H9 (cell line): ENCODE measurements at places on chromosomes 2 and 18. TPM values are rescaled to one million over a fixed set of nuclear protein-coding genes. Genes with fewer than 3 reads are reported as not detected.

GRCh38 chr2:183284606-183285005, 160.4 kb downstream of the NUP35 start:
- DNase-seq, result no peak

Gene CDH20
- not detected in 2 replicates for total RNA-seq

DNA sequence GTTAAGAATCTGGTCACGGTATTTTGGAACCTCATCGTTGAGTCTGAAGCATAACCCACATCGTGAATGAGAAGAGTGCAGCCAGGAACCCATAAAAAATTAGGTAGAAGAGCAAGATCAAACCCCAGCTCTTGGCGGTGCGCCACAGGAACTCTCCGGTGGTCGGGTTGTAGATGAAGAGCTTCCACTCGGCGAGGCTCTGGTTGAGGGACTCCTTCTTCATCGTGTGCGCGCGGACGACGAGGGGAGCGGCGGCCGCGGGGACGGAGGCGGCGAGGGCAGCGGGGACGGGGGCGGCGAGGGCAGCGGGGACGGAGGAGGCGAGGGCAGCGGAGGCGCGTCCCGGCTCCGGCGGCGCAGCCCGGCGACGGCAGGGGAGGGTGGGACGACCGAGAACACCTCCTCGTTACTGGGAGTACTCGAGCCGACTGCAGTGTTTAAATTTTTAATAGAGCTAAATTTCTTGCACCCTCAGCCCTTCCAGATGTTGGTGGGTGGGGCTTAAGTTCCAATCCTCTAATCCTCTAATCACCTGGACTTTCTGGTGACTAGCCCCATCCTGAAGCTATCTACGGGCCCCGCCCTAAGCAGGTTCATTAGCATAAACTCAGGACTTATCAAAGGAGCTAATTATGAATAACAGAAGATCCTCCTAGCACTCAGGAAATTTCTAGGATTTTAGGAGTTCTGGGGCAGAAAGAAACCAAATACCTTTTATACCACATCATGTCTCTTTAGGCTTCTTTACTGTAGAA, 20.4 kb upstream of the PAPOLG start:
- DNase-seq, result peak; percentile 69

DNA sequence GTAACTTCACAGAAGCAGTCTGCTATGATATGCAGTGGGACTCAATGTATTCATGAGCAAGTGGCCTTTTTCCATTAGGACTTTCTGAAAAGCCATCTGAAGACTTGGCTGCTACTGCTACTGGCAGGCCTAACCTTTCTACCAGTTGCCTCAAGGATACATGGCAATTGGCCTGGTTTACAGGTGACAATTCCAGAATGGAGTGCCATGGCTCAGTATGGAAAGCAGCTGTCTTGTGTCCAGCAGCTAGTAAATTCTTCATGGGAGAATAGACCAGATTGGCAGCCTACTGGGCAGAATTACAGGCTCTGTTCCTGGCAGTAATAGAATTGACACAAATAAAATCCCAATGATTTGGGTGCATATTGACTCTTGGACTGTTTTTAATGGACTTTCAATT, 12.6 kb upstream of the TMX3 start:
- no peak for DNase-seq

Gene CCDC142
- total RNA-seq, result 21.5 and 21.6 TPM in 2 replicates

DNA sequence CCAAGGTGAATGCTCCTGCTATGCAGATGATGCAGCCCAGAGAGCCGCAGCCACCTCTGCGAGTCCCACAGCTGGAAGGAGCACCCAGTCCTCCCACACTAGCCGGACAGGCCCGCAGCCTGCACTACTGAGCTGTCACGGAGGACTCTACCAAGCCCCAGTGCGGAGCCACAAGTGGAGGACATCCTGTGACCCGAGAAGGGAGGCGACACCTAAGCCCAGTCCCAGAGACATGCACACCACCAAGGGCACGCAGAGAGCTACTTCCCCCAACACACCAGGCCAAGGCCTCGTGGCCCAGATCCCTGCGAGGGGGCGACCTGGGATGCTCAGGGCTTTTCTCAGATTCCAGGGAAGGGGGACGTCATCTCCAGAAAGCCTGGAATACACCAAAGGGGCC, 12.9 kb downstream of the HS1BP3 start:
- no peak for DNase-seq

Gene ARHGAP28
- total RNA-seq, result 7.9 and 9.2 TPM in 2 replicates

Gene RAB3GAP1
- total RNA-seq, result 31.4 and 32.0 TPM in 2 replicates

Gene KCNF1
- total RNA-seq, result 3.2 and 4.8 TPM in 2 replicates

Gene GDF7
- total RNA-seq, result 0.04 TPM in 1 of 2 replicates, not detected in the other

Gene FABP1
- not detected in 2 replicates for total RNA-seq

DNA sequence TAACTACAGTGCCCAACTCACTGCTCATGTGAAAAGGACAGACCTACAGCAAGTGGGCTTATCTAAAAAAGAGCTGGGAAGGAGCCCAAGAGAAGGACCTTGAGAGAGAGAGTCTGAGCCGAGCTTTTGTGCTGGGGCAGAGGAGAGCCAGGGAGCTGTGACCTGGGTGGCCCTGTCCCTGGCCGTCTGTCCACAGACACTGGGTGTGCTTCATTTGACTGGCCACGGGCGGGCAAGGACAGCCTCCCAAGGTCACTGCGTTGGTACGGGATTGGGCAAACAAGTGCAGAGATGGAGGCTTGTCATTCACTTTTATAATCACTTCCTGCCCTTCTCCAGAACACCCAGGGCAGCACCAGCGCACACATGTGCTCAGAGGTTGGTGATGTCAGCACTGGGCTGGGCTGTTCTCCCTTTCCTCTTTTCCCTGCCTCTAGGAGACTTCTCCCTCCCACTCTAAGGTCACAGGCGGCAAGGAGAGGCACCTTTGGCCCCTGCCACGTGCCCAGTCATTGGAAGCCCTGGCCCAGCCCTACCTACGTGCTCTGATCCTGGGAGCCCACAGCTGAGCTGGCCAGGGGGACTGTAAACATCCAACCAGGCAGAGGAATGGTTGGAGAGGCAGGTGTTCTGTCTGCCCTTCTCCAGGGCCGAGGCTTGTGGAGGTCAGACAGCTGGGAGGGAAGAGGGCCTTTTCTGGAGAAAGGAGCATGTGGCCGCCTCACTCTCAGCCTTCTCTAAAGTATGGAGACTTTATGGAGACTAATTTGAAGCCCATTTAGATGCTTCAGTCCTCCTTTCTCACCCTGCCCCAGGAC, 6.4 kb upstream of the PSD4 start:
- no peak for DNase-seq

DNA sequence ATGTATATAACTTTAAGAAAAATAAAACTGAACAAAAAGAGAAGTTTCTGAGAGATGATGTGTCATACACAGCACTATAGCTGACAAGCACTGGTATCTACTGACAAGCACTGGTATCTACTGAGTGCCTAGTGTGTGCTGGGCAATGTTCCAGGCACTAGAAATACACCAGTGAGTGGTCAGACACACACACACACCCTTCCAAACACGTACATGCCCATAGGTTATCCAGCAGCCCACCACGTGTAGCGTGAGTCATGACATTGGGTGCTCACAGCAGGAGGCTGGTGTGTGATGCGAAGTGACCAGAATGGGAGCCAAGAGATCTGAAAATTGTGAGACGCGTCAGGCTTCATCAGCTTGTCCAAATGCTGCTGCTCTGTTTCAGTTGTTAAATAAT, 12.2 kb upstream of the GNAL start:
- peak; percentile 7 for DNase-seq

DNA sequence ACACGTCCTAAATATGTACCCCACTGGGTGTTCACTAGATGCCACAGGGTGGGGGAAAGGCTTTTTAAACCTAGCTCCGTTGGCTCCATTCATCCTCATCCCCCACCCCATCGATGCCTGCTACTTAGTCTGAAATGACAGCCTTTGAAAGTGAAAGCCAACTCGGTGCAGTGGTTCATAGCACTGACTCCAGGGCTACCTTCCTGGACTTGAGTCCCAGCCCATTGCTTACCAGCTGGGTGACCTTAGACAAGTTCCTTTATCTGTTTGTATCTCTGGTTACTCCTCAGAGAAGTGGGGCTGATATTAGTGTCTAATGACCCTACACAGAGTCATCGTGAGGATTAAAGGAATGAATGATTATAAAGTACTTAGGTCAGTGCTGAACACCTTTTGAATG, 24.4 kb downstream of the EHD3 start:
- no peak for DNase-seq

- no peak for DNase-seq
Measured at GRCh38 chr2:106931717-106932335, 45.9 kb upstream of the ST6GAL2 start.

- DNase-seq, result no peak
Measured at GRCh38 chr2:29443151-29443550, 327.9 kb downstream of the CLIP4 start.

GRCh38 chr2:98912957-98913915, 22.8 kb downstream of the CRACDL start:
- no peak for DNase-seq

Gene TMEM17
- 1.3 and 1.5 TPM in 2 replicates for total RNA-seq

Gene ALPP
- total RNA-seq, result 0.15 and 0.20 TPM in 2 replicates

Gene C2orf72
- 0.77 and 1.0 TPM in 2 replicates for total RNA-seq

- DNase-seq, result no peak
Measured at GRCh38 chr2:199449455-199449854, 8.3 kb downstream of the SATB2 start.

- DNase-seq, result no peak
Measured at GRCh38 chr18:22020127-22020866, 149.1 kb upstream of the GATA6 start.

Gene KYNU
- 0.37 TPM in 1 of 2 replicates, not detected in the other for total RNA-seq

- DNase-seq, result no peak
Measured at GRCh38 chr18:24602201-24602600, 141.8 kb downstream of the HRH4 start.

DNA sequence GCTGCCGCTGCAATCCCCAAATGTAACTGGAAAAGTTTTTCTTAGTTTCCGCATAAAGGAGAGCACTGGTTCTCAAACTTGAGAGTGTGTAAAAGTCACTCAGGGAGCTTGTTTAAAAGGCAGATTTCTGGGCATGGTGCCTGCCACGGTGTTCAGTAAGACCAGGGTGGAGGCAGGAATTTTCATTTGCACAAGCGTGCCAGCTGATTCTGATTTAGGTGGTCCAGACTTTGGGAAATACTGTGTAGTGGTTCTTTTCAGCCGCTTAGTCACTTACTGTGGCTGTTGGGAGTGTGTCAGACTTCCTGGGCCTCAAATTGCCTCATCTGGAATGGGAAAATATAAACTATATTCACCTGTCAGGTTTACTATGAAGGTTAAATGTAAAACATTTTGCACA, 788 bp downstream of the ARMC9 start:
- DNase-seq, result no peak

DNA sequence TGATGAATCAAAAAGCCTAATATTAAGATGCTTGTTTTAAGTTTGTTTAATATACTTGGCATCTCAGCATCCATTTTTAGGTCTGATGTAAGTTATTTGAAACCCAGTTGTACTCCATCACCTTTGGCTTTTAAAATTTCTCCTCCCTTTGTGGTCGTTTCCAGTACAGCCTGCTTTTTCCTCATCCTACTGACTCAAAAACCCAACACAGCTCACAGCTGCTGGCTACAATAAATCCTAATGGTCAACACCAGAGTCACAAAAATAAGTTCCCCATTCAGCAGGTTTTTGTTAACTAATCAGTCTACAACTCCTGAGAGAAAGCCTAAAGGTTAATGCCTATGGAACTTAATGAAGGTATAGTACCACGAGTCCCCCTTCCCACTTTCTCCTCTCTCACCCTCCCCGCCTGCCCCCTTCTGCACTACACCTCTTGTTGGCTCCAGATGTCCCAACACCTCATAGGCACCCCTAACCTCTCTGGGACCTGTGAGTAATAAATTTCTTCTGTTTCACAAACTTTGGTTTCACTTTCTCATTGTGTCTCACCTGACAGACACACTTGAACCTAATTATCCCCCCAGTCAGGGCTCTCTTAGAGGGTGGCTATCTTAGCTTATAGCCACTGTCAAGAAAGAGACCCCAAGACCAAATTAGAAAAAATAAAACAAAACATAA, 148.6 kb downstream of the GALNT1 start:
- no peak for DNase-seq

GRCh38 chr2:126766295-126766968, 110.5 kb downstream of the GYPC start:
- no peak for DNase-seq

Gene PLGLB2
- total RNA-seq, result 0.68 and 1.4 TPM in 2 replicates

- no peak for DNase-seq
Measured at GRCh38 chr18:11981192-11981542, at the start of gene IMPA2. IMPA2 (plus strand) TSS chr18:11981507; CDS start chr18:11981670, 163 bp downstream.

- no peak for DNase-seq
Measured at GRCh38 chr2:219629976-219630695, 2.7 kb downstream of the SLC4A3 start.

DNA sequence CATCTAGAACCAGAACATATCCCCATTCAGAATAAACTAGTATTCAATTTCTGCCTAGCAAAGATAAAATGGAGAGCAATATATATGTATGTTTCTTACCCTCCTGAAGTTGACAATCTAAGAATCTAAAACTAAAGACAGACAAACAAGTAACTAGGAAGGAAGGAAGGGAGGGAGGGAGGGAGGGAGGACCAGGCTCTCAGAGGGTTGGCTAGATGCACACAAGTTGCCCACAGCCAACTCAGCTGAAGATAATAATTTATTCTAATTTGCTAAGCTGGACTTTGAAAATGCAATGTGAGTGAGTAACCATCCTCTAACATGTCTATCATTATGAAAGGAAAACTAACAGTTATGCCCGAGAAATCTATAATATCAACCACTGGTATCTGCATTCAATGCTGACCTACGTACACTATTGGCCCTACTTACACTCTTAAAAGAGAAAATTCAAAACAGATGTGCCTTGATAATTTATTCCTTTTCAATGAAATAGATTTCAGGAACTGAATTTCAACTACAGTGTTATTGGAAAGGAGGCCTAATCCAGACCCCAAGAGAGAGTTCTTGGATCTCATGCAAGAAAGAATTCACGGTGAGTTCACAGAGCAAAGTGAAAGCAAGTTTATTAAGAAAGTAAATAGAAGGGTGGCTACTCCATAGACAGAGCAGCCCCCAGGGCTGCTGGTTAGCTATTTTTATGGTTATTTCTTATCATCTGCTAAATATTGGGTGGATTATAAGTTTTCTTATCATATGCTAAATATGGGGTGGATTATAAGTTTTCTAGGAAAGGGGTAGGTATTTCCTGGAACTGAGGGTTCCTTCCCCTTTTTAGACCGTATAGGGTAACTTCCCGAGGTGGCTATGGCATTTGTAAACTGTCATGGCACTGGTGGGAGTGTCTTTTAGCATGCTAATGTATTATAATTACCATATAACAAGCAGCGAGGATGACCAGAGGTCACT, 288.5 kb upstream of the SLC39A10 start:
- DNase-seq, result no peak

DNA sequence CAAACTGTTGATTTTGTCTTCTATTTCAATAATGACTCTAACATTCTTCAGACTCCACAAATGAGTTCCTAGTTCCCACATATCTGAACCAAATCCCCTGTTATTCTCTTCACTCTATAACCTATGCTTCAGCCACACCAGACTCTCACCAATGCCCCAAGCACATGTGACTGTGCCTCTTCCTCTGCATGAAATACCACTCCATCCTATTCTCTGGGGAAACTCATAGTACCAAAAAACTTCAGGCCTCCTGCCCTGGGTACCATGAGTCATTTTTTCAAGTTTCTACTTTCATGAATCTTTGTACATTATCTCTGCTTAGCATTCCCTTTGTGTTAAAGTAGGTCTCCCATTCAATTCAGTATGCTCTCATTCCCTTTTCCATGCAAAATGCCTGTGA, 353.2 kb downstream of the ZEB2 start:
- DNase-seq, result no peak
